SK-N-SH treated with all-trans-retinoic acid at 6 μM for 48 hours (cell line): ENCODE measurements at places on chromosomes 12 and 14.

- no peak for ATAC-seq
Observed at GRCh38 chr14:33061667-33062325, 123.1 kb downstream of the NPAS3 start.

DNA sequence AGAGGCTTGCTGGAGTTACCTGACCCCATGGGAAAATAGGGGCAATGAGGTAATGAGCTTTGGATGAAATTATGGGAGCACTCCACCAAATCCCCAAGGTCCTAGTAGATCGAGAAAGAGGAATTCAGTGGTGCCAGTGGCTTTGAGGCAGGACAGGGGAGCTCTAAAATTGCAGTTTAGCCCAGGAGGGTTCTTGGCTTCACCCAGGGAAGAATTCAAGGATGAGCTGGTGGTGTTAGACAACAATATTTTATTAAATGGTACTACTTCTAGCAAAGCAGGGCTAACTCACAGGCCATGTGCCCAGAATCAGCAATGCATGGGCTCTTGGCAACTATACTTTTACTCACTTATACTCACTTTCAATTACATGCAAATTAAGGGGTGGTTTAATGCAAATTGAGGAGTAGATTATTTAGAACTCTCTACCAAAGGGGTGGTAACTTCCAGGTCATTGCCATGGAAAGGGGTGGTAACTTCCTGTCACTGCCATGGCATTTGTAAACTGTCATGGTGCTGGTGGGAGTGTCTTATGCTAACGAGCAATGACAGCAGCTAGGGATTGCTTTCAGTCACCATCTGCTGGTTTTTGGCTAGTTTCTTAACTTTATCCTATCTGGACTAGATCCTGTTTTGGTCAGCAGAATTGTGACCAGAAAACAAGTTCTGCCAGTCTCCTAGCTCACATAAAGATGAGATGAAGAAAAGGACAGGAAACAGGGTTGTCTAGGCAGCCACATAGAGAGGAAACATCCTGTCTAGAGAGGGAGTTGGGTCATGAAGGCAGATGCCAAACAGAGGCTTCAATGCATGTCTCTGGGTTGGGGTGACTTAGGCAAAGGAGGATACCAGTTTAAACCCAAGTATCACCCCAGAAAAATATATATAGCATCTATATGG, 64.7 kb downstream of the ZNF641 start:
- ATAC-seq: no peak

- ATAC-seq: peak; percentile 84
Observed at GRCh38 chr12:116455540-116456329, 103.4 kb upstream of the MAP1LC3B2 start.

DNA sequence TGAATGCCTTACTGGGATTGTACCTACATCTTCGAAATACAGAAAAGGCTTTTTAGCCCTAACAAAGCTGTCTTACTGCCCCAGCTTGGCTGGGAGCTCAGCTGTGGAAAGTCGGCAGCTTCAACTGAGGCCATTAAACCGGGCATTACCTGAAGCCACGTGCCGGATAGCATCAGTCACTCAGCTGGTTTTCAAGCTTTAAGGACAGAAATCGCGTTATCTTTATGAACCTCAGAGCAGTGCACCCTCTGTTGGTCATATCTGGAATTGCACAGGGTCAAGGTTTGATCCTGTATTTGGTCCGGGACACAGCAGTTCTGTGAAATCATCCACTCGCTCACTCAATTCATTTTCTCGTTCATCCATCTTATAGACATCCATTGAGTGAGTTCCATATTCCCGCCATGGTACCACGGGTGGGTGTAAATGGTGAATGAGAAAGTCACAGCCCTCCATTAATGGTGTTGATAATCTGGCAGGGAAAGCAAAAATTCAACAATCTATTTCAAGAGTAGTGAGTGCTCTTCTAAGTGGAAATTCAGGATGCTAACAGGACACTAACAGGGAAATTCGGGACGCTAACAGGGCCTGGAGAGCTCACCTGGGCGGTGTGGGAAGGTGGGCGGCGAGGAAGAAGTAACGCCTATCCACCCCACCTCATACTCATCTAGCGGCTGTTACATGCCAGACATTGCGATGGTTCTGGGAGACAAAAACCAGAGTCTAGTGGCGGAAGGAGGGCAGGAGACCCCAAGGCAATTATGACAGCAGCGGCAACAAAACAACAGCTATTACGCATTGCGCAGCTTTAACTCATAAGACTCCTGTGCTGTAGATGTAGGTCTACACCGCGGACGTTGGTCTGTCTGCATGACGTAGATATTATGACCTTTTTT, 60.6 kb upstream of the TCL1A start:
- peak; percentile 61 for ATAC-seq

- ATAC-seq: no peak
Observed at GRCh38 chr14:52244328-52244727, 23.2 kb upstream of the PTGDR start.

DNA sequence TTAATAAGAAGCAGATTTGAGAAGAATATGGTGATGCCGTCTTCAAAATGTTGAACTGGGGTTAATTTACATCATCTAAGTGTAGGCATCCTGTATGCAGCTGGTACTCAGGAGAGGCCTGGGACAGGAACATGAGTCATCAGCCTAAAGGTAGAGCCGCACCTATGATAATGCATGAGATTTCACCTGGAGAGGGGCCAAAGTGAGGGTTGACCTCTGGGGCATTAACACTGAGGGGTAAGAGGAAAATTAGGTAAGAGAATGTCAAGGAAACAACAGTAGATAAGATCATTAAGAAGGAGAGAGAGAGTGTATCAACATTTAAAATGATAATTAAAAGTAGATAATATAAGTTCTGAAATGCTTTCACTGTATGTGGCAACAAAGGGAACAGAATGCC, 20.2 kb upstream of the SSTR1 start:
- no peak for ATAC-seq

GRCh38 chr12:101761350-101761749, 22.1 kb upstream of the SYCP3 start:
- ATAC-seq: no peak

- peak; percentile 62 for ATAC-seq
Observed at GRCh38 chr12:117854339-117855012, 114.3 kb downstream of the KSR2 start.

GRCh38 chr14:75993567-75994041, 8.0 kb downstream of the IFT43 start:
- no peak for ATAC-seq

- no peak for ATAC-seq
Observed at GRCh38 chr12:65895759-65896656, 71.7 kb downstream of the HMGA2 start.

GRCh38 chr14:99067927-99068326, 204.1 kb downstream of the BCL11B start:
- no peak for ATAC-seq

DNA sequence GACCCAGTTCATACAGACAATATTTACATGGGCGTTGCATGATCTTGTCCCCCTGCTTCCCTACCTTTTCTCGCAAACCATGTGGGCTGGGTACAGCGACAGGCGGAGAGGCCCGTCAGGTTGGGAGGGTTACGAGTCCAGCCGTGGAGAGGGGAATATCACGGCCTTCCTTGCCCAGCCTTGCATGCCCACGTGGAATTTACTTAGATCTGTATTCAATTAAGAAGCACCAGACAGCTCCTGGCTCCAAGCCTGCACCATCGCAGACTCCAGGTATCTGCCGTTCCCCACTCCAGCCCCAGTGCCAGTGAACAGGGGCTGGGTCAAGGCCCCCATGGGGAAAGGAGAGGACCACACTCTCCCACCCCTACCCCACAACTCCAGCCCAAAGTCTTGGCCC, 29.8 kb downstream of the BCL11B start:
- ATAC-seq: no peak

GRCh38 chr12:32108787-32109186, 2.1 kb downstream of the BICD1 start:
- no peak for ATAC-seq

GRCh38 chr12:82357845-82358199, 365 bp downstream of the CCDC59 start:
- ATAC-seq: no peak; the same call in 2 of the 3 replicates

DNA sequence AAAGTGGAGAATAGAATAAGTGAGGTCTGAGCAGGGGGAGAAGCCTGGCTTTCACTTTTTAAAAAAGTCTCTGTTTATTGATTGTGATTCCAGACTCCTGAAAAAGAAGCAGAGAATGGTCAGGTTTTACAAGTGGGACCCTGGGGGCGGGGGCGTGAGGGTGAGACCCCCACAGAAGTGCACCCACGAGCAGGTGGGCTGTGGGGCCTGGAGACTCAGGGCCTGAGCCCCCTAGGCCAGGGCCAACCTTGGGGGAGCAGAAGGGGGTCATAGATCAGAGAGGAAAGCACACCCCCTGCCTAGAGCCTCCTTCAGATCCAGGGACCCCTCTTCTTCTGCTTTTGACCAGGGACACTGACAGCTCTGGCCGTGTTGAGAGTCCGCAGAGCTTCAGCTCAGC, 180.3 kb downstream of the ADGRD1 start:
- ATAC-seq: no peak

DNA sequence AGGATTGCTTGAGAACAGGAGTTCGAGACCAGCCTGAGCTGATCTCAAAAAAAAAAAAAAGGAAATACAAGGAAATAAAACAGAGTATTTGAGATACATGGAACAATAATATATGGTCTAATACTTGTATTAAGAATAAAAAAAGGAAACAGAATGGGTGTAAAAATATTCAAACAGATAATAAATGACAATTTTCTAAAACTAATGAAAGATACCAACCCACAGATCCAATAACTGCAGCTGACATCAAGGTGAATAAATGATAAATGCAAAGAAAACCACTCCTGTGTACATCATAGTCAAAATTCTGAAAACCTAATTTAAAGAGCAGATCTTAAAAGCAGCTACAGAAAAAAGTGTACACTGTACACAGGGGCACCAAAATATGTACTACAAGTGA, 4.1 kb upstream of the ETV6 start:
- ATAC-seq: no peak

DNA sequence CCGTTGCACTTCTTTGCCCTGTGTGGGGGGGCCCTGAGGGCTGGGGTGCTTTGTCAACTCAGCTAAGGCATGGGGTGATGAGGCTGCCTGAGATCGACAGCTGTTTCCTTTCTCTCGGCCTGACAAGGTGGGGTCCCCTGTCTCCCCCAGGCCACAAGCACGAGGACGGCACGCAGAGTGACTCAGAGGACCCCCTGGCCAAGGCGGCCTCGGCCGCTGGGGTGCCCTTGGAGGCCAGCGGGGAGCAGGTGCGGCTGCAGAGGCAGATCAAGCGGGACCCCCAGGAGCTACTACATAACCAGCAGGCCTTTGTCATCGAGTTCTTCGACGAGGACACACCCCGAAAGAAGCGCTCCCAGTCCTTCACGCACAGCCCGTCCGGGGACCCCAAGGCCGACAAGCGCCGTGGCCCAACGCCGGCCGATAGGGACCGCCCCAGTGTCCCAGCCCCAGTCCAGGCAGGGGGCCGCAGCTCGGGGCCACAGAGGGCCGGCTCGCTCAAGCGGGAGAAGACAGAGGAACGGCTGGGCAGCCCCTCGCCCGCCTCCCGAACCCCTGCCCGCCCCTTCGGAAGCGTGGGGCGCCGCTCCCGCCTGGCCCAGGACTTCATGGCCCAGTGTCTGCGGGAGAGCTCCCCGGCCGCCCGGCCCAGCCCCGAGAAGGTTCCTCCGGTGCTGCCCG, 18.8 kb downstream of the CEP170B start:
- ATAC-seq: no peak

GRCh38 chr12:64389154-64389553, 1.4 kb downstream of the C12orf56 start:
- ATAC-seq: no peak

DNA sequence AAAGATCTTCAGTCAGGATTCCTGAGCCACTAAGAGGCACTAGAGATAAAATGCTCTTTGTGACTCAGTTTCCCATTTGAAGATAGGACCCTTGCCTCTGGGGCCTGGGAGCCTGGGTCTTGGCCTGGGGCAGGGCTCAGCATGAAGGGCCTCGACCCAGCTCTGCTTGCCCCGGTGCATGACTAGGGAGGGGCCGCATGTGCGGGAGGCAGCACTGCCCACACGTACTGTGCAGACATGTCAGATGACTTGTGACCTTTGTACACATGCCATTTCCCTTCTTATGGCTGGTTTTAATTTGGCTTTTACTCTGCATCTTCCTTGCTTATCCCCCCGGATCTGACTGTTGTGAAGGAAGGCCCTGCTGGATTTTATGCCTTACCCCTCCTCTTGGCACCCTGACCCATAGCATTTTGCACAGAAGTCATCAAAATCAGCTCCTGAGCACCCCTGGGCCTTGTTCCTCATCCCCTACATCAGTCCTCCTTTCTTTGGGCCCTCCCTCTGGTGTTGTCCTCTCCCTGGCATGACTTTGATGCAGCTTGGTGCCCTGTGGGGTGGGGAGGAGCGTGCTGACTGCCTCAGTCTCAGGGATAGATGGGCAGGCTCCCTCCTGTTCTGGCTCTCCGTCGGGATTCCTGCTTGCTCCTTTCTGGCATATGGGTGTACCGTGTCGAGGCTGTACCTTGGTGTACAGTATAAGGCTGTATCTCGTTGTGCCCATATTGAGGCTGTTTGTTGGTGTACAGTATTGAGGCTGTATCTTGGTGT, 4.4 kb downstream of the CLSTN3 start:
- no peak for ATAC-seq

GRCh38 chr12:81092053-81092452, 14.2 kb downstream of the ACSS3 start:
- ATAC-seq: no peak

DNA sequence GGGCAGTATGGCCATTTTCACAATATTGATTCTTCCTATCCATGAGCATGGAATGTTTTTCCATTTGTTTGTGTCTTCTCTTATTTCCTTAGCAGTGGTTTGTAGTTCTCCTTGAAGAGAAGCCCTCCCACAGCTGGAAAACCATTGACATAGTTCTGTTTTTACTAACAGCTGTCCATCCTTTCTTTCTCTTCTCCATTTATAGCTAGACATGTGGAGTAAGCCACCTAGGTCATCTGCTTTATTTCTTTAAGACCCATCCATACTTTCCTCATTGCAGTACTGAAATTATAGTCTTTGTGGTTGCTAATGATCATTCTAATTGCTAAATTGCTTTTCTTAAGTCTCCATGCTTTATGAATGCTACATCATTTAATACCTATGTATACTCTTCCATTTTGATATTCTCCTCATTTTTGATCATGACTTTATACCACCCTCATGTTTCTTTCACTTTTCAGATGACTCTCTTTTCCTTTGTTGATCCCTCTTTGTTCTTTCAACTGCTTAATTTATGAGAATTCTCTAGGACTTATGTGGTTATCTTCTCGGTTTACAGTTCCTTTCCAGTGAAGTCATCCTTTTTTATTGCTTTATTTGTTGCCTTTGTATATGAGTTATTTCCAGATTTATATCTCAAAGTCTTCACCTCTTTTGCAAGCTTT, 114.2 kb downstream of the PCNX1 start:
- peak; percentile 78 for ATAC-seq

- ATAC-seq: no peak
Observed at GRCh38 chr14:92830902-92831301, 36.8 kb downstream of the GOLGA5 start.

DNA sequence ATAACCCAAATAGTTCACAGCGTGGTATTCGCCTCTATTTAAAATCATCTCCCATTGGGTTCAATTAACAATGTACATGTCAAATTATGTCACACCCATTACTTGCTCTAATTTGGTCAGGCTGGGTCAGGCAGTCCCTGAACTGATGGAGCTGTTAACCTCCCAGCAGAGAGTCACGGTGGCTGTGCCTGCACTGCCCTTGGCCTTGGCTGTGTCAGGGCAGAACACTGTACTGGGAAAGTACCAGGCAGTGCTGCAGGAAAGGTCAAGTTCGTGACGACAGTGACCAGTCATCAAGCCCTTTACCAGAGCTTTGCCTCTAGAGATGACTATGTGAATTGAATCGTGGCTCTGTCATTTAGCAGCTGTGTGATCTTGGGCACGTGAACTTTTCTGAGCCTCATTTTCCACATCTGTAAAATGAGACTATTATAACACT, 100.0 kb downstream of the ARF6 start:
- peak; percentile 78 for ATAC-seq
